ENCODE measurements at places on chromosomes 1 and 21. TPM values are rescaled to one million over a fixed set of nuclear protein-coding genes. Genes with fewer than 3 reads are reported as not detected.

The CYP4A22 gene
- total RNA-seq, result not detected

The IFI44 gene
- total RNA-seq, result 40.8 TPM

The LCE1E gene
- total RNA-seq, result not detected

GRCh38 chr1:245599371-245600174 is 444.8 kb downstream of the KIF26B start:
- no peak for DNase-seq

GRCh38 chr21:43597052-43597451 is 62.2 kb downstream of the HSF2BP start:
- DNase-seq, result no peak

GRCh38 chr1:97832481-97832880 is 88.4 kb downstream of the DPYD start:
- no peak for DNase-seq

- no peak for DNase-seq
Measured at GRCh38 chr1:7988576-7988975, 27.1 kb downstream of the PARK7 start.

GRCh38 chr1:40817791-40818263 is 34.2 kb downstream of the KCNQ4 start:
- peak; percentile 33 for DNase-seq

- DNase-seq, result no peak
Measured at GRCh38 chr1:234765672-234766071, 155.7 kb upstream of the IRF2BP2 start.

- no peak for DNase-seq
Measured at GRCh38 chr1:198848649-198849048, 209.8 kb downstream of the PTPRC start.

DNA sequence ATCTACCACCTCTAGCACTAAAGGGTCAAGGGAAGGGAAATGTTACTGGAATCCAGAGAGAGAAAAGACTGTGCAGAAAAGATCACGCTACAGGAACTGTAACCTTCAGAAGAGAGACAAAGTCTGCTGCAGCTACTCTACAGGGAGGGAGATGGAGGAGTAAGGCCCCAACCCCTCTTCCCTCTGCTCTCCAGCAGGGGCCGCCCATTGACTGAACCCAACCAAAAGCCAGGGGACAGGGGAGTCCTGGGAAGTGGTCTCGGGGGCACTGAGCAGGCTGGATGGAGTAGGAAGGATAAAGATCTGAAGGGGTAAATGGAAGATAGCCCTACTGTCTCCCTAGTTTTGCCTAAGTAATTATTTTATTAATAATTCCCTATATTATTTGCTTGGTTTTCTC is 72.8 kb upstream of the NR5A2 start:
- DNase-seq, result no peak

Data from activated naive CD8-positive, alpha-beta T cell treated with anti-CD3 and anti-CD28 coated beads for 36 hours (primary cell).